Heart left ventricle (tissue), 16 donors: ENCODE measurements at places on chromosomes 7 and 10. TPM values are rescaled to one million over a fixed set of nuclear protein-coding genes. Genes with fewer than 3 reads are reported as not detected.
A peak's percentile ranks its signal among the peaks of the same experiment; 100 is the strongest.

DNA sequence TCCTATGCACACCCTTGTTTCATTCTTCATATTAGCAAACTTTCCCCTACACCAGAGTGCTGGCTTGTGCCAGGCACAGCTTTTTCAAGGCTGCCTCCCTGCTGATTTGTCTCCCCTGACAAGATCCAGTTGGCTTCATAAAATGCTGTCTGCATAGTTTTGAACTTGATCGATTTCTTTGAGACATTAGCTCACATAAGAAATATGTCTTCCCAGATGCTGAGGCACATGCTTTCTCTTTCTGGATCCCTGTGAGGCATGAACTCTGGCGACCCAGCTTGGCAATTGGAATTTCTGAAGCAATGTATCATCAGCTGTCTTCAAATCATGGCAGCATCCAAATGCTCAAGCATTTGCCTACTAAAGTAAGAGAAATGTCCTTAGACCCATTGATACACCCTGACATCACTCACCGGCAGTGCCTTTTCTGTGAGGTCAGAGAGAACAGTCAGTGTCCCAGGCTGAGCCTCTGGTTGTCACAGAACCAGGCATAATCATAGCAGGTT is 616.4 kb upstream of the GHITM start:
- H3K4me3 ChIP-seq: no peak overlapping the region
- no peaks in the 10 kb centered on the region for H3K27me3 ChIP-seq
- peak; percentile 65 for DNase-seq
- peak overlapping the region; percentile 62 for H3K27ac ChIP-seq

DNA sequence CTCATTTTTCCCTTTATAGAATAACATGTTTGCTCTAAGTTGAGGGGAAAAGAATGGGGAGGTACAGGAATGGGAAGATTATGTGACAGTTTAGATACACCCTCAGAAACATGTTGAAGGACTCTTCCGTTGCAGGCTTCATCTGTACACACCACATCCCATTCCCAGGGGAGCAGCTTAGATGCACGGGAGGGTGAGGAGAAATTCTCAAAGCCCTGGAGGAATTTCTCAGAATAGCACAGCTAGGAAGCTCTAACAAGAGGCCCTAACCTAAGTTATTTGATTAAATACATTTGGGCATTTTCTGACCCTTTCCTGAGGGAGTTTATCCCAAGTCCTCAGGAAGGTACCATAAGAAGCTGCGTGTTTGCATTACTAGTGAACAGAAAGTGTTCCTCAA is 660.2 kb upstream of the IGFBP3 start:
- H3K27ac ChIP-seq: no peak overlapping the region
- no peaks in the 10 kb centered on the region for H3K27me3 ChIP-seq
- H3K4me1 ChIP-seq: no peaks in the 10 kb centered on the region

- no peaks in the 10 kb centered on the region for H3K36me3 ChIP-seq
- H3K27ac ChIP-seq: peak overlapping the region; percentile 75
- no peaks in the 10 kb centered on the region for H3K27me3 ChIP-seq
- DNase-seq: no peak
- peaks cover 10% of the 10 kb centered on the region for H3K4me1 ChIP-seq
Observed at GRCh38 chr10:95730233-95730632, 25.7 kb upstream of the ENTPD1 start.

DNA sequence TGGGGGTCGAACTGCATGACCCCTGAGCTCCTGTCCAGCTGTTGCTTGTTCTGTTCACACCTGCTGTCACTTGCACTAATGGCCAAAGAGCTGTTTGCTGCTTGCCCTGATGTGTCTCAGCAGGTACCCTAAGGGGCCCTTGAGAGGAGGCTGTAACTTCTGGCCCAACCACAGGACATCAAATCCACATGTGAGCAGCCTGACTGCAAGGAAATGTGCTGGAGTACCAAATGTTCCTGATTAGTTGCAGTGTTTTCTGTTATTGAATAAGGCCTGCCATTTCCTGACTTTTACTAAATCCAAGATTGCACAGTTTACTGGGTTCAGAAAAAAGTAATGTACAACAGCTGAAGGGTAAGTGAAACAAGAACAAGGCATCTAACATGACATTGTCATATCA is 91.7 kb upstream of the IL6 start:
- no peak overlapping the region for H3K4me3 ChIP-seq
- no peak for DNase-seq
- no peaks in the 10 kb centered on the region for H3K27me3 ChIP-seq
- no peaks in the 10 kb centered on the region for H3K36me3 ChIP-seq
- peaks cover 6% of the 10 kb centered on the region for H3K4me1 ChIP-seq
- no peak overlapping the region for H3K27ac ChIP-seq

DNA sequence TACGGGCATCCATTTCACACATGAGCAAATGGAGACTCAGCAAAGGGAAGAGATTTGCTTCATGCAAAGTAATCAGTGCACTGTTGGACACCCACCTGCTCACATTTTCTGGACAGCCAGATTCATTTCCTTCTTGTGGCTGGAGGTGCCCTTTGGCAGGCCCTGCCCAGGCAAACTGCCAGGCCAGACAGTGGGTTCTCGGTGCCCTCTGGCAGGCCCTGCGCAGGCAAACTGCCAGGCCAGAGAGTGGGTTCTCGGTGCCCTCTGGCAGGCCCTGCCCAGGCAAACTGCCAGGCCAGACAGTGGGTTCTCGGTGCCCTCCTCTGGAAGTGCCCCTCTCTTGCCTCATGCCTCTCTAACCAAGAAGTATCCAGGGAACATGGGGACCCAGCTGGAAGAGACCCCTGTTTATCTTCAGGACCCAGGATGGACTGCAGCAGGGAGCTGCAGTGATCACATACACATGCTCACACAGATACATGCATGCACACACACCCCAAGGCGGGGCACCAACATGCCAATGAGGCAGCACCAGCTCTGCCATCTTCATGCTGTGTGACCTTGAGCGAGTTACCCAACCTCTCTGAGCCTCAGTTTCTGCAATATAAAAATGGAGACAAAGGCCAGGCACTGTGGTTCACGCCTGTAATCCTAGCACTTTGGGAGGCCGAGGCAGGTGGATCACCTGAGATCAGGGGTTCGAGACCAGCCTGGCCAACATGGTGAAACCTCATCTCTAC is 67.1 kb downstream of the OAT start:
- H3K4me3 ChIP-seq: no peak overlapping the region
- no peaks in the 10 kb centered on the region for H3K4me1 ChIP-seq
- H3K27me3 ChIP-seq: no peaks in the 10 kb centered on the region
- no peak overlapping the region for H3K27ac ChIP-seq
- no peaks in the 10 kb centered on the region for H3K36me3 ChIP-seq
- DNase-seq: no peak

GHITM gene
- 462 TPM for total RNA-seq

DNA sequence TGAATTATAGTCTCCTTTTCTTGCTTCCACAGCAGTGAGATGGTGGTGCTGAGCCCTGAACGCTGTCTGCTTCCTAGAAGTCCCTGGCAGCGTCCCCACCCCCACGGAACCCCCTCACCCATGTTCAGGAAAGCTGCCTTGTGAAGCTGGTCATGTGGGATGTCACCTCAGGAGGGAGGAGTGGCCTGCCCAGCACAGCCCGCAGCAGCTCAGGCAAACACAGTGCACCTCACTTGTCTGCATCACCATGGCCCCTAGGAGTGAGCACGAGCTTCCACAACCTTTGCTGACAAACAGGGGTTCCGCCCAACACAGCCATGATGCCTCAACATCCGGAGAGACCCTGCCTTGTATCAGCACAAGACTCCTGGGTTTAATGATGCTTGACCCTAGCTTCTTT is 508.9 kb downstream of the RPS24 start:
- no peaks in the 10 kb centered on the region for H3K4me1 ChIP-seq
- H3K27me3 ChIP-seq: no peaks in the 10 kb centered on the region

DNA sequence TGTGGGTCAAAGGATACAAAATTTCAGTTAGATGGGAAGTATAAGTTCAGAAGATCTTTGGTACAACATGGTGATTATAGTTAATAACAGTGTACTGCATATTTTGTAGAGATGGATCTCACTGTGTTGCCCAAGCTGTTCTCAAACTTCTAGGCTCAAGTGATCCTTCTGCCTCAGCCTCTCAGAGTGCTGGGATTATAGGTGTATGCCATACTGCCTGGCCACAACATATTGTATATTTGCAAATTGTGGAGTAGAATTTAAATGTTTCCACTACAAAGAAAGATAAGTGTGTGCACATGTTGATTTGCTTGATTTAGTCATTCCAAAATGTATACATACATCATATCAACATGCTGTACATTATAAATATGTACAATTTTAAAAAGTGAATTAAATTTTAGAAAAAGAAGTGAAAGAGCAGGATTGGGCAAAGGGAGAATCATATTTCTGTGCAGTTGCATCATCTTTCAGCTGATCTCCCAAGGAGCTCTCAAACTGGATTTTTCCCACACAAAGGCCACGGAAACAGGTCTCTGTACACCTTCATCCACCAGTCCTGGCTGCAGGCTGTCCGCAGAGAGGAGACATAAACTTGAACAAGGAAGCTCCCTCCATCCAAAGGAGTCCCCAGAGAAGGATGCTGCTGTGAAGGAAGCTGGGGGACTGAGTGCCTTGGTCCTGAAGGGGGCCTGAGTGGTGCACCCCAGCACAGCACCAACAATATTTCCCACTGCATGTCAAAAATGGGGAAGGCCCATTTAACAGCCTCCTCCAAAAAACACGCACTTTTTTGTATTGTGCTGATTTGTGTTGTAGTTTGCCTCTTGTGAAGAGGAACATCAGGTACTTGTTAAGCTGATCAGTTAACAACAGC is 217.1 kb upstream of the GHITM start:
- no peak overlapping the region for H3K4me3 ChIP-seq
- H3K27ac ChIP-seq: no peak overlapping the region
- DNase-seq: no peak
- no peaks in the 10 kb centered on the region for H3K4me1 ChIP-seq

GRCh38 chr7:117005449-117005848 is 52.1 kb downstream of the ST7 start:
- no peak overlapping the region for H3K27ac ChIP-seq
- H3K4me1 ChIP-seq: no peaks in the 10 kb centered on the region
- no peaks in the 10 kb centered on the region for H3K27me3 ChIP-seq
- H3K4me3 ChIP-seq: no peak overlapping the region
- no peak for DNase-seq

GRCh38 chr7:117639966-117640365 is 160.1 kb downstream of the CFTR start:
- H3K36me3 ChIP-seq: no peaks in the 10 kb centered on the region
- no peaks in the 10 kb centered on the region for H3K4me1 ChIP-seq
- H3K27ac ChIP-seq: no peak overlapping the region

- no peak overlapping the region for H3K4me3 ChIP-seq
- peak overlapping the region; percentile 6 for H3K27ac ChIP-seq
- DNase-seq: peak; percentile 38
Observed at GRCh38 chr7:76108540-76109233, 60.8 kb downstream of the MDH2 start.

DNA sequence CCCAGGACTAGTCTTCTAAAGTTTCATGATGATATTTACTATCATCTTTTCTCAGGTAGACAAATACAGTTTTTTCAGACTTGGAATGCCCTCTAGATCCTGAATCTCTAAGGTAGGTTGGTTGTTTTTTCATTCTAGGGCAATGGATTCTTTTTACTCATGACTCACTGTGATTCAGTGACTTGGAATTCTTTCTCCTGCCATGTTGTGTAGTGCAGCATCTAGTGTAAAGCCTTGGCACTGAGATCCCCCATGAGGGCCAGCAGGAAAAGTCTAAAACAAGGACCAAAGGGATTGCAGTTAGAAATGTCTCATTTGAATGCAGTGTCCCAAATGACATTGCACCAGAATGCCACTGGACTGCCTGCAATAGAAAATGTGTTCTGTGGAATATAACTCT is 430.4 kb downstream of the NEBL start:
- H3K4me3 ChIP-seq: no peak overlapping the region
- H3K36me3 ChIP-seq: no peaks in the 10 kb centered on the region
- H3K27ac ChIP-seq: no peak overlapping the region
- H3K4me1 ChIP-seq: no peaks in the 10 kb centered on the region
- DNase-seq: no peak

GRCh38 chr7:11591943-11592342 is 240.1 kb downstream of the THSD7A start:
- no peaks in the 10 kb centered on the region for H3K36me3 ChIP-seq
- H3K4me3 ChIP-seq: no peak overlapping the region
- H3K4me1 ChIP-seq: no peaks in the 10 kb centered on the region
- no peak for DNase-seq
- no peak overlapping the region for H3K27ac ChIP-seq
- no peaks in the 10 kb centered on the region for H3K27me3 ChIP-seq
